ENCODE measurements at places on chromosomes 11 and 22.

DNA sequence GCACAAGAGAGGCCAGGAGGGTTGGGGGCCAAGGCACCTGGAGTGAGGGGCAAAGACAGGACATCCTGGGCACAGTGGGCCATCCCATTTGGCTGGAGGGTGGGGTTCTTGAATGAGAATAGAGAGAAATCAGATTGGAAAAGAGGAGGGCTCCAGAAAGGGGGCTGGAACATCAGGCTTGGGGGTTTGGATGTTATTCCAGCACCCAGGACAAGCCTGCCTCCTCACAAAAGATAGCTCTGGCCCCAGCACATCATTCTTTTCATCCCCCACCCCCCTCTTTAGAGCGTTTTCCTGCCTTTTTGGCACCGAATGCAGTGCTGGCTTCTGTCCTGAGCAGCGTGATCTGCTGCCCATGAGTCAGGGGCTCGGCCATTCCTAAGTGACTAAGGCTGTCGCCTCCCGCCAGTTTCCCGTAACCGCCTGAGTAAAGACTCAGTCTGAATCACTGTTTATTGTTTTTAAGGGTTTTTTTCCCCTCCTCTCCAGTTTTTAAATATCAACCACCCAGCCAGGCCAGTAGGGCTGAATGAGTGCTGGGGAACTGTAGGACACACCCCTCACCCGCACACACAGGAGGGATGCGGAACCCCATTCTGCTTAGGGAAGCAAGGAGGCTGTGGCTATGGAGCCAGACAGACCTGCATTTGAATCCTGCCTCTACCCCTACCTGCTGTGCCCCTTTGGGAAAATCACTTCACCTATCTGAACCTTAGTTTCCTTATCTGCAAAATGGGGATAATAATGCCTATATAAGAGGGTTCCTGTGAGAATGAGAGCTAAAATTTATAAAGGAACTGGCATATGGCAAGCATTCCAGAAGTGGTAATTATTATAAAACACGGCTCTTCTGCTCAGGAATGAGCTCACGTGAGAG lies 32.4 kb upstream of the NAV2 start:
- DNase-seq: no peak

- DNase-seq: no peak
Observed at GRCh38 chr22:19139974-19140373, 4.5 kb downstream of the ESS2 start.

GRCh38 chr22:40433416-40434090 lies 63.2 kb downstream of the SGSM3 start:
- DNase-seq: no peak

DNA sequence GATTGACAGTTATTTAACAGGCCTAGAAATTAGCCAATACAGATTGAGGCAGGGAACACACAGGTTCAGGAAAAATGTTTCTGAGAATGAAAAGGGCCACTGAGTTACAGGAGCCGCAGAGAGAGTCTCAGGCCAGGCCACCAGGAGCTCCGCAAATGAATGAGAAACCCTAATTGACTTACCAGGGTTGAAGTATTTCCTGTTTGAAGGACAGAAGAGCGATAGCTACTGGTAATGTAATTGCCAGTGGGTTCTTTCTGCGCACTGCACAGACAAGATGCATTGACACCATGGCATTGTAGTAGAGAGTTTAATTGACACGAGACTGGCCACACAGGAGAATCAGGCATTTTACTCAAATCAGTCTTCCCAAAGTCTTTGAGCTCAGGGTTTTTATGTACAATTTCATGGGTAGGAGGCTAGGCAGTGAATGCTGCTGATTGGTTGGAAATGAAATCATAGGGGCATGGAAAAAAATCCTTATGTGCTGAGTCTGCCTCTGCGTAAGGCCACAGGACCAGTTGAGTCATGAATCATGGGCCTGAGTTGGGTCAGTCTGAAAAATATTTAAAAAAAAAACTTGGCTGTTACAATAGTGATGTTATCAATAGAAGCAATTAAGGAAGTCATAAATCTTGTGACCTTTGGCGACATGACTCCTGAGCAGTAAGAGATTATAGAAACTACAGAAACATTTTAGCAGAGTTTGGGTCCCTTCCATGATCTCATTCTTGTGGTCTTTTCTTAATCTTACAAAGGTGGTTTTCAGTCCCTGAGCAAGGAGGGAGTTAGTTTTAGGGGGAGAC lies 203.8 kb downstream of the CASP12 start:
- DNase-seq: no peak

All from stimulated activated CD8-positive, alpha-beta memory T cell treated with anti-CD3 and anti-CD28 coated beads, Interleukin-7, amount 100 ng/mL, for 1 hour (primary cell).